ENCODE measurements at places on chromosomes 11 and 22.

DNA sequence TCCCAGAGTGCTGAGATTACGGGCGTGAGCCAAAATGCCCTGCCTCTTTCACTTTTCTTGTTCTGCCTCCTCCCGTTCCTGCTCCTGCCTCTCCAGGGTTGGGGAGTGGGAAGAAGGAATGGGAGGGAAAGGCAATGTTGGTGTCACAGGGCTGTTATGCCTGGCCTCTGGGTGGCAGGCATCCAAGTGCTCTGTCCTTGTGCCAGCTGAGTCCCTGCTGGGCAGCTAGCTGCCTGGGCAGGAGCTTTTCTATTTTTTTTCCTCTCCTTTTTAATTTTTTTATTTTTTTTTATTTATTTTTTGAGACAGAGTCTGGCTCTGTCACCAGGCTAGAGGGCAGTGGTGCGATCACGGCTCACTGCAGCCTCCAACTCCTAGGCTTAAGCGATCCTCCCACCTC lies 4.1 kb upstream of the SAC3D1 start:
- no peak for DNase-seq

GRCh38 chr11:62546244-62546928 lies at the start of gene AHNAK:
AHNAK (minus strand) TSS chr11:62546806; CDS start chr11:62536098, 10,708 bp downstream.
- peak; percentile 84 for DNase-seq

DNA sequence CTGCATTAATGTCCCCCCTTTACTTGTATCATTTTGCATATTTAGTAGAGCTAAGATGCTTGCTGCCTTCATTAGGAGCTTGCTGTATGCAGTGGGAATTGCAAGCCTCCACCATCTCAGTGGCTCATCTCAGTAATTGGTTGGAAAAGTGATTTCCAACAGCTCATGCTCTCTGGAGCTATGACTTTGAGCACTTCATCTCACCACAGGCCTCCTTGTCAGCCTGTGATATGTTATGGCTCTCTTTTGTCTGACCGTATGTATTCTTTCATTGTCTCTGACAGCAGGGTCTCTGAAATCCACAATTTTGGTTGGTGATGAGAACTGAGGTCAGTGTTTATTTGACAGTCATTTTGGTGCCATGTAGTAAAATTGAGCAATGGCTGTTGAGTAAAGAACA lies 345.1 kb downstream of the FAT3 start:
- no peak for DNase-seq

- DNase-seq: no peak
Observed at GRCh38 chr22:41963453-41964111, 5.7 kb upstream of the SEPTIN3 start.

DNA sequence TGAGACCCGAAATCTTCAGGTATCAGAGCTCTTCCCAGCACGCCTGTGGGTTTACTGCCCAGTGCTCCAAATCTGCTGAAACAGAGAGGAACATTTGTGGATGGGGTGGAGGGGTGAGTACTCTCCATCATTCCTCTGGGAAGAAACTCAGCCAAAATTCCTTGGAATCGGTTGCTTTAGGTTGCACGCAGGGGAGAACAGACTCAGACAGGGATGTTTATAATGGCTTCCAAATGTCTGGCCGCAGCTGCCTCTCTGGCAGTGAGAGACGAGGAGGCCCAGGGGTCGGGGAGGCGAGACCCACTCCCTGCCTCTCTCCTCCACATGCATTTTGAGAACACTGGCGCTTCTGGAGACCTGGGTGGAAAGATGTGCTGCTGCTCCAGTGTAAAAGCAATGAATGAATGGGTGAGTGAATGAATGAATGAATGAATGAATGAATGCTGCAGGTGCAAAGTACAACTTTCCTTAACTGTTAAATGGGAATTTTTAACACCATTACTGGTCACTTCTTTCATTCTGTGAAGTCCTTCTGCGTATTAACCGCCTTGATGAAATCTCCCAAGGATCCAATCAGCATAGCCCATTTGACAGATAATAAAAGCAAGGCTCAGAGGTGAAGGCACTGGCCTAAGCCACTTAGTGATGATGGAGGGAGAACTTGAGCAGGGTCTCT lies 437.4 kb downstream of the MIAT start:
- no peak for DNase-seq

- DNase-seq: no peak
Observed at GRCh38 chr11:113668255-113668654, 37.9 kb downstream of the TMPRSS5 start.

GRCh38 chr11:62124186-62125113 lies 639 bp downstream of the INCENP start:
- DNase-seq: peak; percentile 4

GRCh38 chr11:47248304-47248663 lies 330 bp downstream of the ACP2 start:
- no peak for DNase-seq

DNA sequence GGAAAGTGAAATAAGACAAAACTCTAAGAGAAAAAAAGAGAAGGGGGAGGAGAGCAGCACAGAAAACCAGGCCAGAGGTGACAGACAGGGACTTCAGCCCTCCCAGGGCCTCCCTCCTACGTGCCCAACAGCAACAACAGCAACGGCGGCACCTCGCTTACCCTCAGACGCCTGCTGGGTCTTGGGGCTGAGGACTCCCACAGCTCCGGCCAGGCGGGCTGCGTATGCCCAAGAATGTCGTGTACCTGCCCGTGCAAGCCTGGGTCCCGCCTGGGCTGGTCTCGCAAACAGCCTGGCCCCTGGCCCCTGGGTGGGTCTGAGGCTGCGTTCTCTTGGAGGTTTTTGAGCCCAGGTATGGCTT lies 30.5 kb downstream of the ARAP1 start:
- peak; percentile 45 for DNase-seq
